ENCODE measurements at places on chromosomes 16 and 17.

DNA sequence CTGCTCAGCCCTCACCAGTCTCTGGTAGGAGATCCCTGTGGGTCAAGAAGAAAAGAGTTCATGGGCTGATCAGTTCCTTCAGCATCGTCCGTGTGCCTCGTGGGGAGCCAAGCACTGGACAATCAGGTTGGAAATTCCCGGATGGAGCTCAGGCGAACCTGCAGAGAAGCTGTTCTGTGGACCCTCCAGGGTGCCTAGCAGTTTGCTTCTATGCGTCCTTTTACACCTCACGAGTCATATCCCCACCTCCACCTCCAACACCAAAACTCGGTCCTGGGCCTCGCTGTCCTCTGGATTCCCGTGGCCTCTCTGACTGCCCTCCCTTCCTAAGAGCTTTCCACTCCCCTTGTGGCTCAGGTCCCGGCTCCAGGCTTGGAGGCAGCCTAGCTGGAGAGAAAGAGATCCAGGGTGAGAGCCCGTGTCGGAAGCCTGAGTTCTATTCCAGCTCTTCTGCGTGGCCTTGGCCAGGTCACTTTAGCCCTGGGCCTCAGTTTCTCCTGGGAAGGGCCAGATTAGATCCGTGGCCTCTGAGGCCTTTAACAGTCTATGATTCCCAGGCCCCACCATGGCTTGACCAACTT lies 26.2 kb upstream of the PIK3R6 start:
- no peak for DNase-seq

DNA sequence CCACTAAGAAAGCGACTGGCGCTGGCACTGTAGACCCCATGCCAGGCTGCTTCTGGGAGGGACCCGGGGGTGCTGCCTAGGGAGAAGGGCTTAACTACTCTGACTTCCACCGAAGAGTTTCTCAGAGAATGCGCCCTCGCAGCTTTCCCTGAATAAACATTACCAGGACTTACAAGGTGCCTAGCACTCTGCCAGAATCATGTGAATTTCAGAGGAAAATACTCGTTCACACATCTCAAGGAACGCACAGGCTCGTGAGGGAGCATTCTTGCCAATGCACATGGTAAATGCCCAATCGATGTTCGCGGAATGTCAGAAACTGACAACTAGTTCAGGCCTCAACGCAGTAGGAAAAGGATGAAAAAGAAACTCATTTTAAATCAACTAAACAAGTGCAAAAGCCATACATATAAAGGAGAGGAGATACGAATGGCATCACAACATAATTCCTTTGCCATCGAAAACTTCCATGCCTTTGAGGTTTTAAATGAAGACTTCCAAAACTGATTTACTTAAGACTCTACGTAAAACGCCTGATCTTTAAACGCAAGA lies 999 bp downstream of the CMC2 start:
- no peak for DNase-seq

DNA sequence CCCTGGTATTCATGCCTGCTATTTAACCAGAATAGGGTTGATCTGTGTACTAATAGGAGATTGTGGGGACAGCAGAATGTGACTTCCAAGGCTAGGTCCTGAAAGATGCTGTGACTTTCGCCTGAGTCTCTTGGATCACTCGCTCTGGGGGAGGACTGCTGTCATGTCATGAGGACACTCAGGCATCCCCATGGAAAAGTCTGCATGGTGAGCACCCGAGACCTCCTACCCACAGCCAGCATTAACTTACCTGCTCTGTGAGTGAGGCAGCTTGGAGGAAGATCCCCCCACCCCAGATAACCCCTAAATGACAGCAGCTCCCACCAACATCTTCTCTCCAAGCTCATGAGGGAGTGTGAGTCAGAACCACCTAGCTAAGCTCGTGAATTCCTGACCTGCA lies 30.3 kb upstream of the C16orf78 start:
- no peak for DNase-seq

GRCh38 chr16:52165961-52166360 lies 381.0 kb downstream of the TOX3 start:
- DNase-seq, result no peak

DNA sequence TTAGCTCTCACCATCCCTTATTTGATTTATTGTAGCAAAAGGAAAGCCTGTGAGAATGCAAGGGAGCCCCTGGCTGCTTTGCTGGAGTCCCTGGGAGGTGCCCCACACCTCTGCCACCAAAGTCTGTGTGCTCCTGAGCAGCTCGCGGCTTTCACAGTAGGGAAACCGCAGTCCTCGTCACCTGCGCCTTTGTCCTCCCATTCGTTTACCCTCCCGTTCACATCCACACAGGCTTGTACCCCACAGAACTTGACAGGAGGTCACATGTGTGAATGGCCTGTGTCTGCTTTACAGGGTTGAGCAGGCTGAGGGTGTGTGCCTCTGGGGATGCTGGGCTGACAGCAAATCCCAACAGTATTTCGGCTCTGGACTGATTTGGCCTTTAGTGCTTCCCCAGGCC lies 152.5 kb downstream of the LGALS9B start:
- DNase-seq, result no peak

DNA sequence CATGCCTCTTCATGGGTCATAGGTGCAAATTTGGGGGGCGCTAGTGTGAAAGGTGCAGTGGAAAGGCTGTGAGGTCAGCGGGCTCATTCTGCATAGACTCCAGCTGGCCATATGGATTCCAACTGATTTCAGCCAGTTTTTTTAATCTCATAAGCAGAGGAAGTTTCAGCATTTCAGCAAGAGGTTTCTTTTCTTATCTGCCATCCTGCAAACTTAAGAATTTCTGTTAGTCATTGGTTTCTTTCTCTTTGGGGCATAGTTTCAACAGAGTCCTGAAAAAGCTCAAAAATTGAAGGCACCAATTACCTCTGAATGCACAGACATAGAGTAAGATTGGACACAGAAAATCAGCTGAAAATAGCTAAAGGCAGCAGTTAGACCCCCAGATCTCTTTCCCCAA lies 16.2 kb upstream of the ALOX15 start:
- no peak for DNase-seq

Measured in stimulated activated CD8-positive, alpha-beta memory T cell treated with anti-CD3 and anti-CD28 coated beads, Interleukin-4, amount 100 ng/mL, for 1 hour (primary cell).